ENCODE measurements at places on chromosomes 5 and 9.

DNA sequence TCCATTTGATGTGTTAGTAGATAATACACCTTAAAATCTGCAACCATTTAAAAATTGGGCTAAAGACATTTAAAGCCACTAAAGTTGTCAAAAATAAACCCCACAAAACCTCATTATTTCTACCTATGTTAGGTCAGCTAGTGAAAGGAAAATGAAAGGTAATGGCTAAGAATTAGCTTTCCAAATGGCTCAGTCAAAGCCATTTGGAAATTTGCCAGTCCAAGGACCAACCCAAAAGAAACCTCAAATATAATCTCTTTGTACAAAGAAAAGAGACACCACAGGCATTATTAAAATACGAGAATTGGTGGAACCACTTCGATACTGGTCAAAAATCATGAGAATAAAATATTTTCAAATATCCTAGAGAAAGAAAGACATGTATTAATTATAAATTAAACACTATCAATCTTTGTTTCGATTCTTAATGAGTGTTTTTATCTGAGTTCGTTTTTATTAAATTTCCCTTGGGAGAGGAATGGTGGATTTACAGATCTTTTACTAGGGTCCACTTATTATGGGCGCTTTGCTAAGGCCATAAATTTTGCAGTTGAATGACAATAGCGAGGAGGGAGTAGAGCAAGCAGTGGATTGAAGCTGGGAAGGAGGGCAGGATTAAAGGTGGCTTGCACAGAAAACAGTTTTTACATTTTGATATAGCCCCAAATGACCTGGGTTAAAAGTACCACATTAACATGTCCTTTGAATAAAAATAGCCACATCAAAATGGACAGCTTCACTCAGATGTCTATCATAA is 116.8 kb upstream of the SHB start:
- no peak for DNase-seq

DNA sequence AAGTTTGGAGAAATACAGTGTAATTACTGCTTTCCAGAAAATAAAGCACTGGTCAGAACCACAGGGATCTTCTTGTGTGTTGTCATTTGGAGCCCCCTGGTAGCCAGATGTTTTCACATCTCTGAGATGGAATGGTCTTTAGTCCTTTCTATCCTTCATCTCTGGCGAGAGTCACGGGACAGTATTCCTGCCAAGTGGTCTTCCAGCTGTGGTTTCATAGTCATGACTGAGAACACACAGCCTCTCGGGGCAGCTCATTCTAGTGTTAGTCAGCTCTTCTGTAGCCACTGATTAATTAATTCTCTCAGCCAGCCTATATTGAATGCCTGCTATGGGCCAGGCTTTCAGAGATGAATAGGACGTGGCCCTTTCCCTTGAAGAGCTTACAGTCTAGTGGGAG is 34.1 kb downstream of the HMGXB3 start:
- no peak for DNase-seq

GRCh38 chr9:78437296-78437695 is 140.4 kb downstream of the PSAT1 start:
- no peak for DNase-seq

DNA sequence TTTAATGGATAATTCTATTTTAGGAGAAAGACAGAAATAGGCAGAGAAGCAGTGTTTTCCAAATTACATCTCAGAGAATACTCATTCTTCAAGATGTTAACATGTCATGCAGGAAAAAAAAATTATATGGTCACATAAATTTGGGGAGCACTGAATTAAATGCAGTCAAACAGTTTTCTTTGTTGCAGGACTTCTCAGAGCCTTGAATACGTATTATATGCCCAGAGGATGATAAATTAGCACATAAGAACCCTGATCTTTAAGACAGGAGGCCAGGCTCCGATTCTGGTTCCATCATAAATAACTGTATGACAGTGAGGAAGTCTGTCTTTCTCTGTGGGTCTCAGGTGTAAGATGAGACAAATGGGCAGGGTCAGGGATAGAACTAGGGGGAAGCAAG is 41.4 kb downstream of the FAT2 start:
- DNase-seq = no peak

DNA sequence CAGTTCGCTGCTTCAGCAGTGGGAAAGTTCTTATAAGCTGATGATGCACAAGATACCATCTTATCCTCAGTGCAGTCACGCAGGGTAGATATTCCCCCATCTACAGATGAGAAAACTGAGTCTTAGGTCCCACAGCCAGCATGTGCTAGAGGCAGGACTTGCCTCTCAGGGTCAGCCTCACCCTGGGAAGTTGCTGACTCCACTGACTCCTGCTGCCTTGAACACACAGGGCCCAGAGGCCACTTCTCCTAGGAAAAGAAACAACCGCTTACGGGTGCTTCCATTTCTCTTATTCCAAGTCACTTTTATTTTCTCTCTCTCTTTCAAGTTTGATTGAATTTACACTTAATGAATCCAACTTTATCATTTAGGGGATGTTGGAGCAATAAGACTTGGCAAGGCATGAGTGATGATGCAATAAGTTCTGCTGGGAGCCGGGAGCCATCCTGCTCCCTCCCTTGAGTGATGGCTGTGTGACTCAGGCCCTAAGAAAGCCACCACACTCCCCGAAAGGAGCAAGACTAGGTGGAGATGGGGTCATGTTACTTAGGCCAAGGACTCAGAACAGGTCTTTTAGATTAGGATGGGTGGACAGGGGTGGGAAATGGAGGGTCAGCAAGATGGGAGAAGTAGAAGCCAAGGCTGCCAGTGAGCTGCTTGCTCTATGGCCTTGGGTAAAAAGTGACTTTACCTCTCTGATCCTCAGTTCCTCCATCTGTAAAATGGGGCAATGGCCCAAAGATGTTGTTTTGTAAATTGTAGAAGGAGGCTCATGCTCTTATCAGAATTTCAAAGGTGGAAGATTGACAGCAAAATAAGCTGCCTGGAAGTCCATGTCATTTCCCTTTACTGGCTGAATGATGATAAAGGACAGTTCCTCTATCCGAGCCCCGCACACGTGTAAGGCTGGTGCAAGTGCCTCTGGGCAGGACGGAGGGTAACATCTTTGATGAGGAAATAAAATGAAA is 67.4 kb upstream of the ZNF618 start:
- no peak for DNase-seq

GRCh38 chr5:171852255-171852681 is 66.7 kb downstream of the SMIM23 start:
- no peak for DNase-seq

GRCh38 chr5:60295423-60295822 is 401.9 kb upstream of the PDE4D start:
- peak; percentile 45 for DNase-seq

- DNase-seq = no peak
Observed at GRCh38 chr5:52771343-52772039, 16.2 kb upstream of the ITGA1 start.

GRCh38 chr5:159010661-159011442 is 88.9 kb downstream of the EBF1 start:
- no peak for DNase-seq

GRCh38 chr5:92795633-92796032 is 785.4 kb downstream of the NR2F1-AS1 start:
- no peak for DNase-seq

GRCh38 chr9:98378794-98379193 is 123.3 kb upstream of the TBC1D2 start:
- DNase-seq = no peak

DNA sequence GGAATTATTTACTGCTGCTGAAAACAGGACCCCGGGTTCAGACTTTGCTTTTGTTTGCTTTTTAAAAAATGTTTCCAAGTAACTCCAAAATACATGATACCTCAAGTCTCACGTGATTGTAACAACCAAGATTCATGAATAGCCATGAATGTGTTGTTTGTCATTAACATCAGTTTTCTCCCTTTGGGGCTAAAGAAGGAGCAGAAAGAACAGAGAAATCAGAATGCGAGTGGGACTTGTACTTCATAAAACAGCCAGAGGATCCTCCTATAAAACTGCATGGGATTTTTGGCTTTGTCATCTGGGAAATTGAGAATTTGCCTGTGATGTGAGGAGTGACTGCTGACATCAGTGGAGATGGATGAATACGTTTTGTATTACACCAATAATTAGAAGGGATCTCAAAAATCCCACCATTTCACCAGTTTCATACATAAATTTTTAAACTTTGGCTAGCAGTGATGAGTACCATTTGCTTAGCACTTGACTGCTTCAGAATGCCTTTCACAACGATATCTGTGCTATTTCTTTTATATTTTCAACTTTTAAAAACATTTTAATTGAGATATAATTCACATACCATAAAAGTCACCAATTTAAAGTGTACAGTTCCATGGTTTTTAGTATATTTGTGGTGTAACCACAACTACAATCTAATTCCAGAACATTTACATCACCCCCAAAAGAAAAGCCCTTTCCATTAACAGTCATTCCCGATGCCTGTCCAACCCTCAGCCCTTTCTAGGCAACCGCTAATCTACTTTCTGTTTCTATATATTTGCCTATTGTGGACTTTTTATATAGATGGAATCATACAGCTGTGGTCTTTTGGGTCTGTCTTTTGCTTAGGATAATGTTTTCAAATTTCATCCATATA is 126.9 kb upstream of the ANKRD55 start:
- DNase-seq = no peak

DNA sequence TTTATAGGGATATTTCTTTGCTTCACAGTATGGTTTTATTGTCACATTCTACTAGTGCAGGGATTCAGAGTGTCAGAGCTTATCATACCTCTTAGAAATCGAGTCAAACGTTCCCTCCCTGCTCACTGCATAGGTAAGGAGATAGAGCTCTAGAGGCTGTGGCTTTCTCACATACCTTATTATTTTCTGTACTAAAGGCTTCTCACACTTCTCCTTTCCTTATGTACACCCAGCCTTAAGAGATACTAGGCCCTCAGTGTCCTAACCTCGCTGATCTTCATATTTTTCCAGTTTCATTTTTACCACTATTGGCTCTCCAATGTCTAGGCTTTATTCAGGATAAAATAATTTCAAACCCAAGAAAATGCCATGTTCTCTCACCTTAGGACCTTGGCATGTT is 297.3 kb upstream of the RIOK2 start:
- no peak for DNase-seq

DNA sequence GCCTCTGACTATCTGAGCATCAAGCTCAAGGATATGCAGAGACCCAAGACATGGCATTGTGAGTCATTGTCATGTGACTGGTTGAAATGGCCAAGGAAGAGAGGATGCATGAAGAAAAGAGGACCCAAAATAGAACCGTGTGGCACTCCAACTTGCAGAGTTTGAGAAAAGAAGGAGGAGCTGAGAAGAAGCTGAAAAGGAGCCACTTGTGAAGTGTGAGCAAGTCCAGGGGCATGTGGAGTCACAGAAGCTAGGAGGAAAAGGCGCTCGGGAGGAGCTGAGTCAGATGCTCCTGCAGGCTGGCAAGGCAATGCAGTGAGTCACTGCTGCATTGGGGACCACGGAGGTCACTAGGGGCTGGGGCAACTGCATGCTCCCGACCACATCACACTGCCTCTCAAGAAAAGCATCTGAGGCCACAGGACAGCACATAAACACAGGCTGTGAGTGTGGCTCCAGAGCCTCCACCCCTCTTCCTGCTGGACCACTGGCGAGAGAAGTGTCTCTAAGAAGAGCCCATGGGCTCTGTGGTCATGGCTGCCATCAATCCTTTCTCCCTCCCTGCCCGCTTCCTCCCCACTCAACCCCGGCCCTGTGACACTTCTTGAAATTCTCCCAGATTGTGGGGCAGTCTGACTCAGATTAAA is 197.6 kb downstream of the DRD1 start:
- DNase-seq = peak; percentile 1

GRCh38 chr9:23496489-23497136 is 329.4 kb downstream of the ELAVL2 start:
- no peak for DNase-seq

- no peak for DNase-seq
Observed at GRCh38 chr5:164175083-164175482, 669.7 kb downstream of the MAT2B start.

DNA sequence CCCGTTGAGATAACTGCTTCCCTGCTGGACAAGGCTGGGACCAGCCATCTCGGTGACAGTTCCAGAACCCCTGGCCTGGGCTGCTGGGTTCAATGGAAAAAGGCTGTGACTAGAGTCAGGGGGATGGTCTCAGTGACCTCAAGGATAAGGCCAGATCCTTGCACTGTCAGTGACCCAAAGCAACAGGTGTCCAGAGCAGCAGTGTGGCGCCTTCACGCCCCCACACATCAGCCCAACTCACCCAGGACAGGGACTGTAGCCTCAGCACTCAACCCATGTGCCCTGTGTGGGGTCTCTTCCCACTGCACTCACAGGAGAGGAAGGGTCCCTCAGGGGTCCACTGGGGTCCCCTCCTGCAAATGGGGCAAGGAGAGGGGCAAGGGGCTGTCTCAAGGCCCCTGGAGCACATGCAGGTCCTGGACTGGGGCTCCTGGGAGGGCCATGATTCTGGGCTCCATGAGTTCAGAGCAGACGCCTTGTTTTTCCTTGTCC is 698 bp upstream of the LCN2 start:
- DNase-seq = no peak

GRCh38 chr5:174145821-174146220 is 100.3 kb downstream of the NSG2 start:
- DNase-seq = peak; percentile 97

DNA sequence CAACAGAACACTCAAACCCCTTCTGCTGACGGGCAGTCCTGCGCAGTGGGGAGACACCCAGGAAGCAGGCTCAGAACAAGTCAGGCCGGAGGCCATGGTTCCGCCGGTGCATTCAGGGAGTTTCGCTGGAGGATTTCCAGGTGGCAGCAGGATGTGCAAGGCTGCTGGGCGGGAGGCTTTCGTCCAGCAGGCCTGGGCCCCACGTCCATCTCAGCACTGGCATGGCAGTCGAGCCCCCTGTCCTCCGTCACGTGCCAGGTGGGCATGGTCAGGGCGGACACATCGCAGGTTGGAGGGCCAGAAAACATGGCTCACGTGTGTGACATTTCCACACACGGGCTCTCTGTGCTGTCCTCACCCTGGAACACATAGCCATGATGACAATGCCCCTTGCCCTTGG is 299.9 kb upstream of the IRX2 start:
- no peak for DNase-seq

DNA sequence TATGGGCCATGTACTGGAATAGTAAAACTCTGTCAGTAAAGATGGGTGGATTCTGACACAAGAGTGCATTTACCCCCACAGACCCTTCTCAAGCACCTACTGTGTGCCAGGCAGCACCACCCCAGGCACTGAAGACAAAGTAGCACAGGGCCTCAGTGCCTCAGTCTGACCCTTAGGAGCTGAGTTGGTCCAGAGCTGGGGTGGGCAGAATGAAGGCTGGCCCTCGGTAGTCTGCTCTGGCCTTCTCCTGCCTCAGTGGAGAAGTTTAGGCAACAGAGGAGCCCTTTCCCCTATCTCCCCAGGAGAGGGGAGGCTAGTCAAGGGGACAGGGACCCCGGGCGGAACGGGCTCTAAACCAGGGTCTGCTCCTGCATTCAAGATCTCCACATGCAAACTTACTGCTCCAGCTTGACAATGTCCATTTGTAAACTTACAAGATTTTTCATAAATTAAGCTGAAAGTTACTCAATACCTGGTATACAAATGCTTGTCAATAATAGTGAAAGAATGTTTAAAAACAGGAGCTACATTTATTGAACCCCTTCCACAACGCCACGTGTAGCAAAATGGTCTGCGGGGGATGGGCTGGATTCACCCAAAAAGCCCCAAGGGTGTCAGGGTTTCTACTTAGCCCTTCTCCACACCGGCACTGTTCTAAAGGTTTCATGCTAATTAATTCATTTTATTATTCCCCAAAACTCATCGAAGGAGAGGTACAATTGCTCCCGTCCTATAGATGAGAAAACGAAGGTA is 1.5 kb downstream of the VDAC1 start:
- no peak for DNase-seq

- no peak for DNase-seq
Observed at GRCh38 chr5:172142709-172143215, 45.3 kb downstream of the STK10 start.
